ENCODE measurements at places on chromosomes 16 and 17. TPM values are rescaled to one million over a fixed set of nuclear protein-coding genes. Genes with fewer than 3 reads are reported as not detected.

GRIN2A gene
- total RNA-seq, result under 0.01 TPM

MYCBPAP gene
- under 0.01 TPM for total RNA-seq

- no peaks in the 10 kb centered on the region for H3K36me3 ChIP-seq
- no peaks in the 10 kb centered on the region for H3K4me1 ChIP-seq
- DNase-seq, result no peak
Measured at GRCh38 chr16:59993101-59993500, 1259.0 kb upstream of the GOT2 start.

GRCh38 chr17:1931844-1932579, 93.1 kb downstream of the RTN4RL1 start:
- DNase-seq, result peak; percentile 7
- no peaks in the 10 kb centered on the region for H3K36me3 ChIP-seq
- no peak overlapping the region for H3K4me3 ChIP-seq

DNA sequence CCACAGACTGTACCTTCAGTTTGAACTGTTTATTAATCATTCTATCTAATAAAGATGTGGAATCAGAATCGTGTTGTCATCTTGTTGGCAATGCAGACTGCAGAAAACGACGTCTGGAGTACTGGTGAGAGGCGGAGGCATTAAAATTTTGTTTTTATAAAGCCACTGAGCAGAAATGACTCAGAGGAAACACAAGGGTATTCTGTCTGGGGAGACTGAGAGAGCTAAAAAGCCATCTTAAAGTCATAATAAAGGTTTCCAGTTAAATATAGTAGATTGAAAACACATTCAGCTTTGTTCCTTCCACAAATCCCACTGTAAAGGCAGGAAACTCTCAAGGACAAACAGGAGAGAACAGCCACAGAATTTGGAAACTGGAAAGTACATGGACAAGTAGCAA, 74.2 kb downstream of the CPPED1 start:
- H3K27me3 ChIP-seq, result no peaks in the 10 kb centered on the region
- H3K36me3 ChIP-seq, result no peaks in the 10 kb centered on the region
- no peak overlapping the region for H3K27ac ChIP-seq
- no peak overlapping the region for H3K4me3 ChIP-seq
